Activated naive CD4-positive, alpha-beta T cell treated with anti-CD3 and anti-CD28 coated beads, Interleukin-2, amount 50 U/mL, for 72 hours (primary cell): ENCODE measurements at places on chromosomes 2 and 18. TPM values are rescaled to one million over a fixed set of nuclear protein-coding genes. Genes with fewer than 3 reads are reported as not detected.

GRCh38 chr2:65604246-65604645 is 171.8 kb upstream of the SPRED2 start:
- no peak for DNase-seq

- DNase-seq = no peak
Observed at GRCh38 chr2:26067980-26068507, 34.2 kb downstream of the RAB10 start.

- DNase-seq = no peak
Observed at GRCh38 chr2:203900253-203900652, 32.7 kb downstream of the CTLA4 start.

DNA sequence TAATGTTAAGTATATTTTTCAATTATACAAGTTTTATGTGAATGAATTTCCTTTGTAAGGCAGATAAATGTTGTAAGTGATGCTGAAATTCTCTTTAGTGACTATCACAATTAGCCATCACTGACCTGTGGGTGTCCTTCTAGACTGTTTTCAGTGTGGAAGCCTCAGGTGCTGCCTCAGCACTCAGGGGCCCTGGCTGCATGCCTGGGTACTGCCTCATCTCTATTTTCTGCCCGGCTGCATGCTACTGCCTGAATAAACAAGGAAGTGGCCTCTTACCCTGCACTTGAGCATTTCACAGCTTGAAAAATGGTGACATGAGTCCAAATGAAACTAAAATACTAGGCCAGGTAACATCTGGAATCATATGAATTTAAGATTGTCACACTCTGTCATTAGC is 787.6 kb upstream of the SALL3 start:
- no peak for DNase-seq

DNA sequence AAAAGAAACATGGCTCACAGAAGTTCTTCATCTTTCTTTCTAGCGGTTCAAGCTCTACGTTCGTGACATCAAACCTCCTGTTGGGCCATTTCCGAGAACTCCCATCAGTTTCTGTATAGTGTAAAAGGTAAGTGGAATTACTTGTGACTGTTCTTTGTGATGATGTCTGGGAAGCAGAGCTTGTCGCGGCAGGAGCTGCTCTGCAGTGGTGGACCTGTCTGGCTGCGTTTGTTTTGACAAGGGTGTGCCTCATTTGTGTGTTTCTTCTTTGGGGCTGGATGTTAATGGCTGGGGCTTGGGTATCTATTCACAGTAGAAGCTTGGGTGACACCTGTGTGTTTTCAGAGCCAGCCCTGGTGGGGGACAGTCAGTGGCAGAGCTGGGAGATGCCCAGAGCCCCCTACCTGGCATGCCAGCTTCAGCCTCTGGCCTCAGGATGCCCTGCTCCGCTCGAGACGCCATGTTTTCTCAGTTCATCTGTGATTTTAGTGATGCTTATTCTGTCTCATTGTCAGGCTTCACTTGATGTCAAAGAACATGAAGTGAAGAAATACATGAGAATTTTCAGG is 59.6 kb downstream of the LDLRAD4 start:
- DNase-seq = no peak

GRCh38 chr18:45517181-45517741 is 98.0 kb upstream of the SLC14A2 start:
- DNase-seq = no peak

GRCh38 chr18:43662657-43663056 is 385.4 kb upstream of the SYT4 start:
- no peak for DNase-seq

GRCh38 chr2:239424337-239425045 is 23.7 kb upstream of the HDAC4 start:
- no peak for DNase-seq

DNA sequence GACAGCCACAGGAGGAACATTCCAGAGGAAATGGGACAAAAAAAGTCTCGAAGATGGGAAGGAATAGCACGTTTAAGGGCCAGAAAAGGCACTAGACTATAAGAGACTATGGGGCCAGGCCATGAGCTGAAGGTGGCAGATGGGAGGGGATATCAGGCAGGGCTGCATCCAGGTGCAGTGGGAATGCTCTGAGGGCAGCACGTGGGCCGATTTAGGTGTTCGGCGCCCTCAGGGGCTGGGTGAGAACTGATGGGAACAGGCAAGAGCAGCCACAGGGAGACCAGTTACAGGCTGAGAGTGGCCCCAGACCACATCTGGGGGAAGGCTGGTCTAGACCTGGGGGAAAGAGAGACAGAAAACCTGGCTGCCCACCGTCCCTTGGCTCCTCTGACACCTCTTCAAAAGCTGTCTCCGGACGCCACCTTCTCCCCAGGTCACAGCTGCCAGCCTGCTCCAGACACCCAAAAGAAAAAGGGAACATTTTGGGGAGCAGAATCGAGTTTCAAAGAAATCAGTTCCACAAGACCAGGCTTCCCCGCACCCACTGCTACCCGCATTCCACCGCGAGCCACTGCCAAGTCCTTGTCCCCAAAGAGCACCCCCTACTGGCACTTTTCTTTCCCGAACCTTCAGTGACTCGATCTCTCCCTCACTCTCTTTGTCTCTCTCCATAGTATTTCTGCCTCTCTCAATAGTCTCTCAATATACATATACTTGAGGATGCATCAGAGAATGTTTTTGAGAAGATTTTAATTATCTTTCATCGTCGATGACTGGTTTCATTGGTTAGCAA is 190.1 kb upstream of the AGAP1 start:
- DNase-seq = no peak

- peak; percentile 36 for DNase-seq
Observed at GRCh38 chr18:51195451-51196117, 1.9 kb downstream of the MEX3C start.

- no peak for DNase-seq
Observed at GRCh38 chr2:108829578-108830310, 43.2 kb downstream of the CCDC138 start.

GRCh38 chr2:176854062-176854461 is 358.5 kb upstream of the HNRNPA3 start:
- DNase-seq = no peak

DNA sequence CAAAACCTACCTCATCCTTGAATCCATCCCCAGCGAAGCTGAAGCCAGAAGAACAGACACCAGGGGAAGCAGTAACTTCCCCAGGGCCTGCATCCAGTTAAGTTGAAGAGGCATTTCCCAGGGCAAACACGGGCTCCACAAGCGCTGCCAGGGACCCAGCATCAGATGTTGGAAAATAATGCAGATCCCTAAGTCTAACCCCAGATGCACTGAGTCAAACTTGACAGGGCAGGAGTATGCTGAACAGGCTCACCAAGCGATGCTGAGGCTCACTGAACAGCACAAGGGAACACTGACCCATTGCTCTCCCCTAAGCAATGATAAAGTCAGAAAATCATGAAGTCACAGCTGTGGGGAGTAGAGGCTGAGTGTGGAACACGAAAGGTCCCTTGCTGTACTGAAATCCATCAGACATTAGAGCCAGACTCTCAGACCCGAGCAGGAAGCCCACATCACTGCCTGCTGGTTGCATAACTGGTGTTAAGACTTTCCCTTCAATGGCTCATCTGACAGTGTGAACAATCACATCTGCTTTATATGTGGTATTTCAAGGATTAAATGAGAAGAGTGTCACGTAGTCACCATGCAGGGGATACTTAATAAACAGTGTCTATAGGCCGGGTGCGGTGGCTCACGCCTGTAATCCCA is 36.2 kb downstream of the TNS1 start:
- DNase-seq = no peak

- no peak for DNase-seq
Observed at GRCh38 chr2:158841850-158842249, 46.7 kb downstream of the DAPL1 start.

GRCh38 chr18:60554967-60555366 is 182.4 kb upstream of the MC4R start:
- no peak for DNase-seq

- no peak for DNase-seq
Observed at GRCh38 chr18:59145055-59145454, 5.4 kb downstream of the SEC11C start.

The SSB gene
- 41.8 TPM for total RNA-seq

The UGT1A8 gene
- total RNA-seq = not detected

The ABCB11 gene
- total RNA-seq = not detected

The TNS1 gene
- 5.1 TPM for total RNA-seq

The MCM6 gene
- 249 TPM for total RNA-seq

The ELP2 gene
- 110 TPM for total RNA-seq

The SCN2A gene
- total RNA-seq = 0.11 TPM

The FRZB gene
- total RNA-seq = not detected
